GM23338 (cell line): ENCODE measurements at places on chromosomes 1 and 21. TPM values are rescaled to one million over a fixed set of nuclear protein-coding genes. Genes with fewer than 3 reads are reported as not detected.

Gene SELE
- total RNA-seq = not detected in 2 replicates

Gene SLC35F3
- 0.70 and 3.2 TPM in 2 replicates for total RNA-seq

Gene IFNLR1
- total RNA-seq = 4.2 and 4.3 TPM in 2 replicates

GRCh38 chr1:223756806-223757700 is 44.7 kb downstream of the CAPN2 start:
- peaks cover 11% of the 10 kb centered on the region for H3K4me1 ChIP-seq
- DNase-seq = no peak
- no peaks in the 10 kb centered on the region for H3K27me3 ChIP-seq
- no peak overlapping the region for H3K4me3 ChIP-seq

GRCh38 chr1:240784776-240785175 is 172.8 kb upstream of the GREM2 start:
- no peaks in the 10 kb centered on the region for H3K4me1 ChIP-seq
- H3K36me3 ChIP-seq = no peaks in the 10 kb centered on the region
- H3K27me3 ChIP-seq = no peaks in the 10 kb centered on the region
- no peak overlapping the region for H3K27ac ChIP-seq
- no peak overlapping the region for H3K4me3 ChIP-seq

DNA sequence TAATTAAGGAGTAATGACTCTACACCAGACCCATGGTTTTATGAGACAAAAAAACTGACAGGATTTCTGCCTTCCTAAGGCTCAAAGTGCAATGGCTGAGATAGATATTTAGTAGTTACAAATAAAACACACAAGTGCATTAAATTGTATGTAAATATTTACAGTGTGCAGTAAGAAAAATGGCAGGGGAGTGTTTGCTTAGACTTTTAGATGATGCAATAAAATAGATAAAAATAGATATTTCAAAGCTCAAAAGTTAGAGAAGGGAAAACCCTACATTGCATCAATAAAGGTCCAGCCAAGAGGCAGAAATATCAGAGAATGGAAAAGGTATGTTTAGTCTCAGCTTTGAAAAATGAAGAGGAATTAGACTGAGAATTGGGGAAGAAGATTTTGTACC is 226.3 kb upstream of the FGGY start:
- H3K36me3 ChIP-seq = no peaks in the 10 kb centered on the region
- H3K27ac ChIP-seq = peak overlapping the region; percentile 62; the same call in 1 of the 2 replicates

GRCh38 chr1:181349512-181349911 is 133.8 kb upstream of the CACNA1E start:
- H3K27ac ChIP-seq = no peak overlapping the region
- no peak for DNase-seq
- no peak overlapping the region for H3K4me3 ChIP-seq

GRCh38 chr1:4121834-4122512 is 221.9 kb upstream of the C1orf174 start:
- H3K4me1 ChIP-seq = no peaks in the 10 kb centered on the region
- H3K27me3 ChIP-seq = no peaks in the 10 kb centered on the region

- H3K4me1 ChIP-seq = peaks cover 12% of the 10 kb centered on the region
- H3K27me3 ChIP-seq = no peaks in the 10 kb centered on the region
- DNase-seq = no peak
- H3K4me3 ChIP-seq = no peak overlapping the region
- no peak overlapping the region for H3K27ac ChIP-seq
Observed at GRCh38 chr1:11720525-11720924, 15.4 kb upstream of the AGTRAP start.

- H3K4me1 ChIP-seq = peaks cover 40% of the 10 kb centered on the region
- DNase-seq = no peak
- no peaks in the 10 kb centered on the region for H3K36me3 ChIP-seq
- peaks cover 6% of the 10 kb centered on the region; the same call in 1 of the 2 replicates for H3K27me3 ChIP-seq
- H3K4me3 ChIP-seq = no peak overlapping the region
Observed at GRCh38 chr1:229031061-229031460, 239.8 kb upstream of the RAB4A start.

- H3K36me3 ChIP-seq = no peaks in the 10 kb centered on the region
- H3K4me3 ChIP-seq = 0 out of 2 replicates have a peak overlapping the region, but pooled peaks have one; percentile 16
- H3K27me3 ChIP-seq = no peaks in the 10 kb centered on the region
- H3K27ac ChIP-seq = peak overlapping the region; percentile 43; the same call in 1 of the 2 replicates
- peaks cover 34% of the 10 kb centered on the region for H3K4me1 ChIP-seq
- DNase-seq = peak; percentile 38
Observed at GRCh38 chr1:230231774-230232145, 164.7 kb downstream of the GALNT2 start.

GRCh38 chr1:60584371-60584770 is 498.0 kb upstream of the NFIA start:
- H3K4me1 ChIP-seq = no peaks in the 10 kb centered on the region
- H3K27me3 ChIP-seq = no peaks in the 10 kb centered on the region
- no peaks in the 10 kb centered on the region for H3K36me3 ChIP-seq
- DNase-seq = no peak
- no peak overlapping the region for H3K27ac ChIP-seq

DNA sequence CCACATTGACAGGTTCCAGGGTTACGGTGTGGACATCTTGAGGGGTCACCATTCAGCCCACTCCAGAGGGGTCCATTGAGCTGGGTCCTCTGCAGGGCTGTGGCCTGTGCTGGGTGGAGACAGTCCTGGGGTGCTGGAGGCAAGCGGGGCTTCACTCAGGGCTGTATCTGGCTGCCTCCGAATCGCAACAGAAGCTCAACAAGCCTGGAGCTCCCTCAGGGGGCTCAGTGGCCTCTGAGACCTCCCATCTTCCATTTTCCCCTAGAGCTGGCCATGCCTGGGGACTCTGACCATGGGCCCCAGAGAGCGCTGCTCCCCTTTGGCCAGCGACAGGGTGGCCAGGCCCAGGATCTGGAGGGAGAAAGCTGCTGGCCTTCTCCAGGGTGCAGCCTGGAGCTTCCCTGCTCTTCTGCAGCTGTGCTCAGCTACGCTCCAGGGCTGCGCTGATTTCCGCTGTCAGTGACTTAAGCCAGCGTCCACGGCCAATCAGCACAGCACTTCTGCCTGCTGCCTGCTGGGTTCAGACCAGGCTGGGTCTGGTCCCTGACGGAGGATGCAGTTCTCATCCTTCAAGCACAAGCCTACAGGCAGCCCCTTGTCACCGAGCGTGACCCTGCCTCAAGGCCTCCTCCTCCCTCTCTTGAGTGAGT is 45.0 kb upstream of the ADARB1 start:
- no peak overlapping the region for H3K4me3 ChIP-seq
- H3K27ac ChIP-seq = no peak overlapping the region
- no peaks in the 10 kb centered on the region for H3K27me3 ChIP-seq
- no peaks in the 10 kb centered on the region for H3K36me3 ChIP-seq
- DNase-seq = peak; percentile 63

GRCh38 chr1:171939740-171940139 is 98.4 kb downstream of the DNM3 start:
- DNase-seq = peak; percentile 36
- no peak overlapping the region for H3K4me3 ChIP-seq
- H3K27ac ChIP-seq = no peak overlapping the region
- H3K4me1 ChIP-seq = peaks cover 57% of the 10 kb centered on the region

- no peaks in the 10 kb centered on the region for H3K27me3 ChIP-seq
- no peaks in the 10 kb centered on the region for H3K4me1 ChIP-seq
- H3K4me3 ChIP-seq = no peak overlapping the region
Observed at GRCh38 chr1:196255762-196256161, 352.5 kb downstream of the KCNT2 start.

DNA sequence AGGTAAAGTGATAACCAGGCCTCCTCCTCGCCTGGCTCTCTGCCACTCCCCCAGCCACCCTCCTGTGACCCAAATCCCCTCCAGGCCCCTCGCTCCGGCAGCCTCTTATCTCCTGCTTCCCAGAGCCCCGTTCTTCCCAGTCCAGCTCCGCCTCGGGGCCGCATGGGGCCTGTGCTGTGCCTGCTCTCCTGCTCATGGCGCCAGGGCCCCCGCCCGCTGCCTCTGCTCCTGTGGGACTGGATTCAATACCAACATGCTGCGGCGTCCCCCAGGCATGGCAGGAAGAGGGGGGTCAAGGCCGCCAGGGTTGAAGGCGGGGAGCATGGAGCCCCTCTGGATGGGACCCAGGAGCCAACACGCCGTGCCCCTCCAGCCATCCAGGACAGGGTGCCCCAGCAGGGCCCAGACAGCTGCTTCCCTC is 213.0 kb upstream of the VAMP3 start:
- peak; percentile 9 for DNase-seq
- H3K4me3 ChIP-seq = no peak overlapping the region
- no peaks in the 10 kb centered on the region for H3K4me1 ChIP-seq
- no peaks in the 10 kb centered on the region for H3K36me3 ChIP-seq
- no peaks in the 10 kb centered on the region for H3K27me3 ChIP-seq
- H3K27ac ChIP-seq = no peak overlapping the region

- no peak overlapping the region for H3K4me3 ChIP-seq
- no peak overlapping the region for H3K27ac ChIP-seq
- no peak for DNase-seq
Observed at GRCh38 chr1:151943591-151943990, 34.3 kb upstream of the THEM4 start.
